ENCODE measurements at places on chromosomes 11 and 22.

GRCh38 chr11:75087319-75088305, 9.1 kb downstream of the OR2AT4 start:
- DNase-seq = no peak

DNA sequence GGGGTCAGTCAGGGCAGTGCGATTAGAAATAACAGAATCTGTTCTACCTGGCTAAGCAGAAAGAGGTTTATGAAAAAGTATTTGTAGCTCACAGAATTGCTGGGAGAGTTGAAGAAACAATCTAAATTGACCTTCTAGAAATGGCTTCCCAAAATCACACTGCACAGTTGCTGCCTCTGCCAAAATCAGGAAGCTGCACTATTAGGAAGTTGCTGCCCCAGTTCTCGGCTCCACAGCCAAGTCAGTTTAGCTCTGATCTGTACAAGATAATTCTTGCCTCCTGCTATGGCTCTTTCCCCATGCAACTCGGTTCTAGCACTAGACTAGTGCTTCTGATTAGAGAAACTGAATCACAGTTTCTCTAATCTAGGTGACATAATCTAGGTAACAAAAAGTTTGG, 16.0 kb upstream of the CCDC90B start:
- DNase-seq = peak; percentile 51

DNA sequence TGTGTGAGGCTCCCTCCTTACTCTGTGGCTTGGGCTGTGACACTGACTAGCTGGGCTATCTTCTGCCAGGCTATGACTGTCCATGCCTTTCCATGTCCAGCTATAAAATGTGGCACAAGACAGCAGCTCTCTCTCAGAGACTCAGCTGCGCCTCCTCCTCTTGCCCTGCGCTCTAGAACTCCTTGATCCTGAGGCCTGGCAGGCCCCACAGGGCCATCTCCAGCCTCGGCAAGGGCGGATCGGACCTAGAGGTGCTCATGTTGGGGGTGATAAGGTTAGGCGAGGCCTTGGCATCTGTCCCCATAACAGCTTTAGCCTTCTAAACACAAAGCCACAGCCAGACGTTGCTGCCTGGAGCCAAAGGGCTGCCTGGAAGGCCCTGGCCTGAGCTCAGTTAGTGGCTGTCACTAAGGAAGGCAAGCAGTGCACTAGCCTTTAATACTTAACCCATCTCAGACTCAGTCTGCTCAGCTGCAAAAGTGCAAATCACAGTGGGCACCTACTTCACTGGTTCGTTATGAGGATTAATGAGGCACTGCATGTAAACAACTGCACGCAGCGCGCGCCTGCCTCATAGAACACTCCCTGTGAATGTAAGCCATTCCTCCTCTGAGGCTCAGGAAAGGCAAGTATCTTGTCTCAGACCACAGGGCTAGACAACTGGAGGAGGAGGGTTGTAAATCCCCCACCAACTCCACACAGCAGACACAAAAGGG, 1.2 kb downstream of the GUCD1 start:
- DNase-seq = no peak

- no peak for DNase-seq
Measured at GRCh38 chr11:126384449-126385070, 29.1 kb downstream of the ST3GAL4 start.

DNA sequence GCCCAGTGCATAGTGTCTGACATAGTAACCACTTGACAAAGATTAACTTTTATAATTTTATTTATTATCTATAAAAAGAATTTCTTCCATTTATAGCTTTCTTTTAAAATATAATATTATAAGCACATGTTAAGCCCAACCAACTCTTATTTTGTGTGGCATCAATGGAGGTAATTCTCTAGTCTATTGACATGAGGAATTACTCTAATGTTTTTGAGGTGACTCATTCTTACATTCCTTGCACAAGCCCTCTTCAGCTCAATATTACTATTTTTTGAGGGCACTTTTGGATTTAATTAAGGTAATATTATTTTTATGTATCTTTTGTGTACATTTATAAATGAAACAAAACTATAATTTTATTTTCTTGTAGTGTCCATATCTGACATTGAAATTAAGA, 59.6 kb downstream of the AASDHPPT start:
- DNase-seq = no peak

DNA sequence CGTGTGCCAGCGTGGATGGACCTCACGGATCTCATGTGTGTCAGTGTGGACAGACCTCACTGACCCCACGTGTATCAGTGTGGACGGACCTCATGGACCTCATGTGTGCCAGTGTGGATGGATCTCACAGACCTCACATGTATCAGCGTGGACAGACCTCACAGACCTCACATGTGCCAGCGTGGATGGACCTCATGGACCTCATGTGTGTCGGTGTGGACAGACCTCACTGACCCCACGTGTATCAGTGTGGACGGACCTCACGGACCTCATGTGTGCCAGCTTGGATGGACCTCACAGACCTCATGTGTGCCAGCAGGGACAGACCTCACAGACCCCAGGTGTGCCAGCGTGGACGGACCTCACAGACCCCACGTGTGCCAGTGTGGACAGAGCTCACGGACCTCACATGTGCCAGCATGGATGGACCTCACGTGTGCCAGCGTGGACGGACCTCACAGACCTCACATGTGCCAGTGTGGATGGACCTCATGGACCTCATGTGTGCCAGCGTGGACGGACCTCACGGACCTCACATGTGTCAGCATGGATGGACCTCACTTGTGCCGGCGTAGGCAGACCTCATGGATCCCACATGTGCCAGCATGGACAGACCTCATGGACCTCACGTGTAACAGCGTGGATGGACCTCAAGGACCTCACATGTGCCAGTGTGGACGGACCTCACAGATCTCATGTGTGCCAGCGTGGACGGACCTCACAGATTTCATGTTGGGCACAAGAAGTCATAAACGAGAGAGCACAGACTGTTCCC, 18.2 kb downstream of the TTLL8 start:
- no peak for DNase-seq

Data from inflammatory macrophage (primary cell).